ENCODE measurements at places on chromosomes 3 and 15.

GRCh38 chr3:181383760-181384159, 328.0 kb upstream of the SOX2 start:
- peak; percentile 77 for DNase-seq

GRCh38 chr15:41934843-41935242, 37.5 kb downstream of the EHD4 start:
- DNase-seq: no peak

- DNase-seq: peak; percentile 47
These were observed 40.1 kb upstream of the EPHB1 start for GRCh38 chr3:134754768-134755559.

DNA sequence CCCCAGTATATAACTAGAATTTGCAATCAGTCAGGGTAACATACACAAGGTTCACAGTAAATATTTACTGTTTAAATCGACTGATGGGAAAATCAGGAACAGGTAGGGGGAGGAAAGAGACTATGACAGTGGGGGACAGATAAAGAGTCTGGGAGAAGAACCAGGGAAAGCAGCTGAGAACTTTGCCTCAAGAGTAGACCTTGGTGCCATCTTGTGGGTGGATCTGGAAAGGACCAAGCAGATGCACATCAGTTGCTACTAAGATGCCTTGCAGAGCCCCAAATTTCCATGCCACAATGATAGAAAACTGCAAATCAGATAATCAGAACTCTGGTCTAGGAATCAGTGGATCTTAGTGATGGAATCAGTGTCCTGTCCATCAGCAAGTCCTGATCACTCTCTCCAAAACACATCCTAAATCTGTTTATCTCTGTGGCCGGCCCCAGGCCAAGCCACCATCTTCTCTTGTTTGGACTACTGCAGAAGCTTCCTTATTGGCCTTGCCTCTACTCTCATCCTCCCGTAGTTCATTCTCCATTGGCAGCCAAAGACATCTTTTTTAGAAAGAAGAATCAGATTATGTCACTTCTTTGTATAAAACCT, 62.7 kb downstream of the PDE8A start:
- peak; percentile 20 for DNase-seq

DNA sequence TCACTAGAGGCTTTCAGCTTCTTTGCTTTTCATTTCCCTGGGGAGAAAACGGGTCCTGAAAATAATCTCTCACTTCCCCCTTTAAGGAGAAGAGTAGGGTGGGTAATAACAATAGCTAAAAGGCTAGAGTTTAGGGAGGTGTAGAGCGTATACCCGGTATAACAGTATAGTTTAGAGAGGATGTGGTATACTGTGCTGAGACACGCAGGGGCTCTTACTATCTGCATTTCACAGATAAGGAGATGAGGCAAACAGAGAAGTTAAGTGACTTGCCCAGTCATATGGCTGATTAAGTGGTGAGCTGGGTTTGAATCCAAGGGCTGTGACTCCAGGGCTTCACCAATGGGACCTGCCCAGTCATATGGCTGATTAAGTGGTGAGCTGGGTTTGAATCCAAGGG, 15.0 kb upstream of the KCNMB3 start:
- no peak for DNase-seq

DNA sequence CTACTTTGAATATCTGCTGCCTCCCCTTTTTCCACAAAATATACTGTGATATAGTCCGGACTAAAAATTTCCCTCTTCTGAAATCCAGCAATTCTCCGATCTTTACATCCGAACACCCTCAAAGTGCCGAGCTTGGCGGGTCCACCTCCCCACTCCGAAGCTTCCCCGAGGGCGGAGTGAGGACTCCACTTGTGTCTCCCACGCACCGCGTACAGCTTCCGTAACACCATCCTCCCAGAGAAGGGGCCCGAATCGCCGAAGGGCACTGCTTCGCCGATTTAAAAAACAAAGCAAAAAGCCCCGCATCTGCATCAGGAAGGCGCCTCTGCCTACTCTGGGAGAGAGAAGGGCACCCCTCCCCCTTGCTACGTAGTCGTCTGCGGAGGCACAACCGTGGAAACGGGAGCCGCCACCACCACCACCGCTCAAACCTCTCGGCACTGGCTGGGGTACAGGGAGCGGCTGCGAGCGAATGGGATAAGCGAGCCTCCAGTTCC, 551 bp downstream of the NCBP2 start:
- peak; percentile 35 for DNase-seq

- DNase-seq: no peak
These were observed 200.7 kb downstream of the MBNL1 start for GRCh38 chr3:152469248-152470025.

GRCh38 chr3:193638833-193639232, 45.8 kb downstream of the OPA1 start:
- DNase-seq: no peak

DNA sequence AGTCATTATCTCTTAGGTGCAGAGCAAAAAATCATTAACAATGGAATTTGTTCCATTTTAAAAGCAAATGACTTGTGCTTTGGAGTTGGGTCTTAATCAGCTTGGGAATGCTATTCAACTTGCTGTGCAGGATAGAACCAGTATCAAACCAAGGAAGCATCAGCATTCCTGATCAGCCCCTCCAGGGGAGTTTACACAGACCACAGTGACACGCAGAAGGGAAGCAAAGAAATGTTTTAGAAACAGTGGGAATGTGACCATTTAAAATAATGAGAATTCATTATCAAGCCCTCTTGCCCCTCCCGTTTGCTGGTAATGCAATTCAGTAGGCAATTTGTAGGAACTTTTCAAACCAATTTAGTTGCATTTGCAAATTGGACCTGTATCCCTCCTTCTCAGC, 155.1 kb downstream of the LRTM1 start:
- DNase-seq: no peak

GRCh38 chr3:134364061-134364935, 9.9 kb downstream of the AMOTL2 start:
- DNase-seq: peak; percentile 7

DNA sequence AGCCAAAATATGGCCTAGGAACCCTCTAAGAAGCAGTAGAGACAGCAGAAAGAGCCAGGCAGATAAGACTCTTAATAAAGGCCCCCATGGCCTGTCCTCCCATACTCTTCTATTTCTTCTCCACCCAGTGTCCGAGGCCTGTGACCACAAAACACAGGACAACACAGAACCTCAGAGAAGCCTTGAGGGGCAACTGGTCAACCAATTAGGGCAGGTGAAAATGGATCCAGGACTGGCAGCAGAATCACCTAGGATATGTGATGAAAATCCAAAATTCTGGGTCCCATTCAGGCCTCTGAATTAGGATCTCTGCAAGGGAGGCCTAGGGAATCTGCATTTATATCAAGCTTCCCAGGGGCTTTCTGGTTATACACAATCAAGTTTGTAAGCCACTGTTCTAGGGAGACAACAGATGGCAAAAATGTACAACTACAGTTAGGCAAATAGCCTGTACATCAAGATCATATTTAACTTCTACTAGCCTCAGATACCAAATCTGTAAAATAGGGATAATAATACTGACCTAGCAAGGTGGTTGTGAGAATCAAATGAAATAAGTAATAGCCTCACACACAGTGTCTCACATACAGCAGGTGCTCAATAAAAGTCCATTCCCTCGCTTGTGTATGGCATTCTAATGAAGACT, 10.4 kb downstream of the RAB27A start:
- no peak for DNase-seq

GRCh38 chr3:148884261-148884660, 19.2 kb downstream of the CPA3 start:
- no peak for DNase-seq

GRCh38 chr3:56985460-56985859, 75.0 kb upstream of the SPATA12 start:
- DNase-seq: no peak

GRCh38 chr3:171850320-171850959, 7.3 kb downstream of the TMEM212 start:
- DNase-seq: no peak

GRCh38 chr3:128152419-128153155, 694 bp upstream of the EEFSEC start:
- DNase-seq: peak; percentile 80

GRCh38 chr15:78203346-78204225, 30.8 kb downstream of the ACSBG1 start:
- DNase-seq: no peak

DNA sequence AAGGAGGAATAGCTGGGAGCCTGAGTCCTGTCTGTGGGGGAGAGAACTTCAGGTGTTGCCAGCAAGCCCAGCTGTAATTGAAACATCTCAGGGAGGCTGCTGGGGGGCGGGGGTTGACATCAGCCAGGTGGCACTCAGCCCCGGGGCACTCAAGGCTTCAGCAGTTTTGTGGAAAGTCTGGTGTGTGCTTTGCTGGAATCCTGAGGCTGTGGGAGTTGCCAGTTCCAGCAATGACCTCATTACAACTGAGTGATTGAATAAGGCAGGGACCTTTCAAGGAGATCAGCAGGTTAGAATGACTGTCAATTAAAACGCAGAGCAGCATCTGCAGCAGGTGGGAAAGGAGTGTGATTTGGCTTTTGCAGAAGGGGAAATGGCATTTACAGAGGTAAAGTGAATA, 75.7 kb downstream of the FAM43A start:
- peak; percentile 73 for DNase-seq

GRCh38 chr3:141334627-141335250, 33.6 kb upstream of the ZBTB38 start:
- no peak for DNase-seq

GRCh38 chr15:39407116-39407515, 173.8 kb upstream of the THBS1 start:
- no peak for DNase-seq

GRCh38 chr15:75207618-75208500, 6.2 kb downstream of the C15orf39 start:
- no peak for DNase-seq

- no peak for DNase-seq
These were observed 65.9 kb downstream of the ADAMTS9 start for GRCh38 chr3:64621726-64622395.

DNA sequence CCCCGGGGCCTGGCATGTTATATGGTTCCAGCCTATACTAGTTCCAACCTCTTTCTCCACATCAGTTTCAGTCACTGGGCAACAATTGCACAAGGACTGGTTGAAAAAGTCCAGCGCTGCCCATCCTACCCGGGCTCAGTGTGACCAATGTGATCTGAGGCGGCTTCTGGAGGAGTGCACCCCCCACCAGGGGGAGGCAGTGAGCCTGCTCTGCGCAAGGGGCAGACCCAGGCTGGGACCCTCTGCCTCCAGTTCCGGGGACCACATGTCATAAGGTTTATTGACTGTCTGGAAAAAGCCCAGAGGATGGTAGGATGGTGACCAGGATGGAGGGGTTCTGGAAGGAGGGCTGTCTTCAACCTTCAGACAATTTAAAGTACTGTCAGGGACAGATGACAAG, 25.6 kb upstream of the NR2E3 start:
- no peak for DNase-seq

- DNase-seq: no peak
These were observed 286.3 kb downstream of the FAM43A start for GRCh38 chr3:194971965-194972364.

GRCh38 chr15:91952216-91952615, 98.7 kb downstream of the SLCO3A1 start:
- no peak for DNase-seq

DNA sequence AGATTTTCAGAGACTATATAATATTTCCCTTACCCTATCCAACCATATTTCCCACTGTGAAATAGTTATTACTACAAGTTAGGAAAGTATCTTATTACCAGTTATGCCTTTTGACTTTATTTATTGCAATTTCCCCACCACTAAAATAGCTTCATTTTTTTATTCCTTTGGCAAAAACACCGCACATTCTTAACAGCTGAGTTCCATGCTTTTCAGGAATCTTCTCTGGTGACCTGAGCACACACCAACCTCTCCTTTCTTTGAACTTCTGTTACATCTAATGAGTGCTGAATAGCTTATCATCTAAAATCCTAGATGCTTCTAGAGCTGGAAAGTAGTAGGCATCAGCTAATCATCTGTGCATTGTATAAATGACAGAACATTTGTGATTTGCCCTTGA, 99.1 kb downstream of the UBE2E2 start:
- DNase-seq: no peak

GRCh38 chr3:180325958-180326357, 276.0 kb upstream of the TTC14 start:
- no peak for DNase-seq

GRCh38 chr3:158107605-158108444, 1.6 kb upstream of the SHOX2 start:
- DNase-seq: no peak

DNA sequence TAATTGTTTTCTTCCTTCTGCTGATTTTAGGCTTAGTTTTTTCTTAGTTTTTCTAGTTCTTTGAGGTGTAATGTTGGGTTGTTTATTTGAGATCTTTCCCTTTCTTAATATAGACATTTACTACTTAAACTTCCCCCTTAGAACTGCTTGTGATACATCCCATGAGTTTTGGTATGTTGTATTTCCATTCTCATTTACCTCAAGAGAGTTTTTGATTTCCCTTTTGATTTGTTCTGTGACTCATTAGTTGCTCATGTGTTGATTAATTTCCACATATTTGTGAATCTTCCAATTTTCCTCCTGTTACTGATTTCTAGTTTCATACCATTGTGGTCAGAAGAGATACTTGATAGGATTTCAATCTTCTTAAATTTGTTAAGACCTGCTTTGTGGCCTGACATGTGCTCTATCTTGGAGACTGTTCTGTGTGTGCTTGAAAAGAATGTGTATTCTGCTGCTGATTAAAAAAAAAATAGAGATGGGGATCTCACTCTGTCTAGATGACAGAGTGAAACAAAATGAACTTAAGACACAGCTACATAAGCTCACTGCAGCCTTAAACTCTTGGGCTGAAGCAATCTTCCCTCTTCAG, 22.3 kb downstream of the GRM2 start:
- no peak for DNase-seq

DNA sequence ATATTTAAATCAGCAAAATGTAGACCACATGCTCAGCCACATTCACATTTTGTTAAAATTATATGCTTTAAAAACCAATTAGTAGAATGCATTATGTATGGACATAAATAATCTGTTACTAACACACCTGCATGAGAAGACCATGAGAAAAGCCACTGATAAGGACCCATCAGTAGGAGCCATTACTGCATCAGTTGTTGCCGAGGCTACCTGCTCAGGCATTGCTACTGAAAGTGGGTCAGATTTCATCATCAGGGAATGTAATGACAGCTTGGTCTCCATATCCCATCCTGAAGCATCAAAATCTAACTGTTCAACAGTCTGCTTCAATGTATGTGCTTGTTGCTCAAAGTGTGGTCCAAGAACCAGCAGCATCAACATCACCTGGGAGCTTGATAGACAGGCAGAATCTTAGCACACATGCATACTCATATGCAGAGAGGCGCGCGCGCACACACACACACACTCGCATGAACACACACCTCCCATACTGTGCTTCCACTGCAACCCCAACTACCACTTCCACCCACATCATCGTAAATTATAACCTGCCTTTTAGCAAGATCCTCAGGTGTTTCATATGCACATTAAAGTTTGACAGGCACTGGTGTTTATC, 72.4 kb upstream of the FOXB1 start:
- DNase-seq: no peak

Data from NCI-H1436 (cell line).